ENCODE measurements at places on chromosomes 3 and 15.

- DNase-seq: no peak
Measured at GRCh38 chr3:49410846-49411534, 786 bp downstream of the RHOA start.

GRCh38 chr15:83436513-83437158, 10.5 kb upstream of the SH3GL3 start:
- DNase-seq: no peak

- no peak for DNase-seq
Measured at GRCh38 chr3:129211772-129212171, 28.1 kb upstream of the CNBP start.

GRCh38 chr3:182438398-182438797, 354.9 kb upstream of the ATP11B start:
- DNase-seq: no peak

DNA sequence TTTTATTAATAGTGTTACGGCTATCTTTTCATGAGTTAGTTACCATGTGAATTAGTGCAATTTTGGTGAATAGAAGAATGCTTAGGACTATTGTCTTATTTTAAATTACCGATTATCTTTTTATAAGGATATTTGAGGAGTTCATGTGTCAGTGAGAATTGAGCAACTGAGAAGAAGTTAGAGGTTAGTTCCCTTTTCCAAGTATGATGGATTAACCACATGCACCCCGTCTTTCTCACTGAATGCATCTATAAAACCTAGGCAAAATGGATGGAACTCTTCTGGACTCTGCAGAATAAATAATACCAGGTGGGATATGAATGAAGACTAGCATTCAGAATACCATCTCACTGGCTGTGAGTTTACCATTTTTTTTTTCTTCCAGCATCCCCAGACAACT, 74.3 kb downstream of the TCF12 start:
- DNase-seq: no peak

GRCh38 chr15:71707230-71708050, 102.9 kb upstream of the NR2E3 start:
- DNase-seq: no peak

DNA sequence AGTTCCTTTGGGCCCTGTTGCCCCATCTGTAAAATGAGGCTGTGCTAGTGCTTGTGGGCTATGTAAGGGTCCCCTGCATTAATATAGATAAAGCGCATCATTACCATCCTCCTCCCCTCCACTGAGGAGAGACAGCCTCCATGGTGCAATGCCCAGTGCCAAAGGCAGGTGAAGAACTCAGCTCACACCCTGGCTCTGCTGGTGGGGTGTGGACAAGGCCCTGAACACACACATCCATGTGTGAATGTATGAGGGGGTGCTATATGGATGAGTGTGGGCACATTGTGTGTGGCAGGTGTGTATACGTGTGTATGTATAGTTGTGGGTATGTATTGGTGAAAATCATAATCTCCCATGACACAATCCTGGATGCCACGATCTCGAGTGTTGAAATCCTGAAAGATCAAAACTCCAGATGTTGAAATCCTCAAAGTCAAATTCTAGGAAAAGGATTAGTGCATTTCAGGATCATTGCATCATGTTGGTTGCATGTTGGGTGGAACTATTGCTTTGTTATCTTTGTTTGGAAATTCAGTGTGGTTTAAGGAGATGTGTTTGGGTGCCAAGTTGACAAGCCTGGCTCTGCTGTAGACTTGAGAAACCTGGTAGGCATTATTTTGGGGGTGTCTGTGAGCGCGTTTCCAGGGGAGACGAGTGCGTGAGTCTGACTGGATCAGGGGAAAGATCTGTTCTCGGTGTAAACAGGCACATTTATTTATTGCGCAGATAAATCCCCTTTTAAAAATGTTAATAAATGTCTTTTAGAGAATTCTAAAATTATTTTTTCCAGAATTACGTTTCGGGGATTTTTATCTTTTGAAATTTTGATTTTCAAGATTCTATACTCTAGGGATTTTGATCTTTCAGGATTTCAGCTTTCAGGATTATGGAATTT, 42.0 kb upstream of the SEC61A1 start:
- no peak for DNase-seq

GRCh38 chr15:81194723-81195122, 2.0 kb upstream of the IL16 start:
- no peak for DNase-seq

- DNase-seq: no peak
Measured at GRCh38 chr3:131348911-131349310, 32.7 kb upstream of the NUDT16 start.
